ENCODE measurements at places on chromosomes 2 and 18.

DNA sequence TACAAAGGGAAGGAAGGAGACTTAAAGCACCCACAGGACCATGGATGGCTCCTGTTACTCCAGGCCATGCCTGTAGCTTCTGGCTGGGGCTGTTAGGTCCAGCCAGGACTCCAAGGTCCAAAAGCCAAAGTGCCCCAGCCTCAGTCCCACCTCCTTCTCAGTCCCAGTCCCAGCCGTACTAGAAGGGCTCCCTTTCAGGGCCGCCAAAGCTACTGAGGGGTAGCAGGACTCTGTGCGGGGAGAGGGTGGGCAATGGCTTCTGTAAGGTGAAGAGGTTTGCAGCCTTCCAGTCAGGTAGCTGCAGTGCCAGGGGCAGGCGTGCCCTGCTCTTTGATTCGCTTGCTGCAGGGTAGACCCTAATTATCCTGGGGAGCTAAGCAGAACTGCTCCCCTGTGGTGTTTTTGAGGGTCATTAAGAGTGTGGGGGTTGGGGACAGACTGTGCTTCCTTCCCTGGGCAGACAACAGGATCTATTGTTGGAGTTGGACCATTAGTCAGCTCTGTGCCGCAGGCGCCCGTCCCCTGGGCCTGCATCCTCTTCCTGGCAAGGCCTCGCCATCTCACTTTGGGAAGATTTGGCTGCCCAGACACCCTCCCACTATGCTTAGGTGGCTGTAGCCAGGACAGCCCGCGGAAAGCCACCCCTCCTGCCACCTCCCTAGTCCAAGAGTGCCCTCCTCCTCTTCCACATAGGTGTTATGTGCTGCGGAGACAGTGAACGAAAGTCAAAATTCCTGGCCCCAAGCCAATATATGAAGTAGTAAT lies 118.8 kb downstream of the ZBTB7C start:
- no peak for DNase-seq

- no peak for DNase-seq
These were observed 466.6 kb upstream of the TNP1 start for GRCh38 chr2:217326238-217327022.

DNA sequence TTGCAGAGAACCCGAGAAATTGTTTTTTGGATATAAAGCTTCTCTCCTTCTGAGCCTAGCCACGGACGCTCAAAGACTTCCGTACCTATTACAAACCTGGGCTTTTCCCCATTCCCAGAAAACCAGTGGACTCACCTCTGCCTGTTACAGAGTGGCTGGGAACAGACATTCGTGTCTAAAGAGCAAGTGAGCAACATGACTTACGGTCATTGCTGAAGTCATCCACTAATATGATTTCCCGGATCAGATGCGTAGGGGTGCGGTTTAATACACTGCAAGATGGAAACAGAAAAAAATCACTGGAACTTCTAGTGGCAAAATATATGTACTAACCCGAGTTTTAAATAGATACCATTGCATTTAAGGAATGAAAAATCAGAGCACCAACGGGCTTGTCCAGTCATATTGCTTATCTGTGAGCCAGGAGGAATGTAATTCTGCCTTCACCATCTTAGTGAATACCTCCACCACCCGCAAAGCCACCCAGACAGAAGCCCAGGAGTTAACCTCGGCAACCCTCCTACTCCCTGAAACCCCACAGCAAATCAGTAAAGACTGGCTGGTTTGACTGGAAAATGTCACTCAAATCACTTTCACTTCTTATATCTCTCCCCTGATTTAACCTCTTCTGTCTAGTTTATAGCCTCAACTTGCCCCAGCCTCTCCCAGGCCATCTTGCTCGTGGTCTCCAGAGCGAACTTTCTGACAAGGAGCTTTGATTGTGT lies 151.1 kb upstream of the CAPN13 start:
- no peak for DNase-seq

DNA sequence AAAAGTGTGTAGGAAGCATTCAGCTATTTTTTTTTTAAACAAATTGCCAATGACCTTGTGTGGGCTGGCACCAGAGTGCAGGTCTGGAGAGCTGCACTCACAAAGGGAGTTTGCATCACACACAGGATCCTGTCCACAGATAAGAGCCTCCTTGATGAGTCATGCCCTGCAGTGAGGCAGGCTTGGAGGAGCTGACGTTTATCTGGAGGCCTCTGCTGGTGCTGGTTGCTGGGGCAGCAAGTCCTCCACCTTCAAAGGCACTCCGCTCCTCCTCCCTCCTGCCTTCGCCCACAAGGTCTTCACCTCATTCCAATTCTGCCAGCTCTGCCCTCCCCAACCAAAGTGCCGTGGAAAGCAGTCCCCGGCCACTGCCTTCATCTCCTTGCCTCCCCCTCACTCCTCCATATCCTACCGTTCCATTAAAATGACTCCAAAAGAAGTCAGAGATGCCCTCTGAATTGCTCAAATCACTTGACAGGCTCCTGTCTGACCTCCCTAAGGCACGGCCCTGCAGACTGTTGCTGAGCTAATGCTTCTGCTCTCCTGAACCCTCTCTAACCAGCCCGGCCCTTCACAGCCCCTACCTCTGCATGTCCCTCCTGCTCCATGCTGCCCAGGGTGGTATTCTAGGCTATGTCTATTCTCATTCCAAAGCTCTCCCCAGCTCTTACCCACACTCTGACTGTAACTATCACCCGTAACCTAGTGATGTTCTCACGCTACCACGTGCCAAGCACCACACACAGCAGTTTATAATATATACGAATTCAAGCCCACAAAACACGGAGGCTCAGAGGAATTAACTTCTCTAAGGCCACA lies 30.9 kb downstream of the LONRF2 start:
- DNase-seq = no peak

DNA sequence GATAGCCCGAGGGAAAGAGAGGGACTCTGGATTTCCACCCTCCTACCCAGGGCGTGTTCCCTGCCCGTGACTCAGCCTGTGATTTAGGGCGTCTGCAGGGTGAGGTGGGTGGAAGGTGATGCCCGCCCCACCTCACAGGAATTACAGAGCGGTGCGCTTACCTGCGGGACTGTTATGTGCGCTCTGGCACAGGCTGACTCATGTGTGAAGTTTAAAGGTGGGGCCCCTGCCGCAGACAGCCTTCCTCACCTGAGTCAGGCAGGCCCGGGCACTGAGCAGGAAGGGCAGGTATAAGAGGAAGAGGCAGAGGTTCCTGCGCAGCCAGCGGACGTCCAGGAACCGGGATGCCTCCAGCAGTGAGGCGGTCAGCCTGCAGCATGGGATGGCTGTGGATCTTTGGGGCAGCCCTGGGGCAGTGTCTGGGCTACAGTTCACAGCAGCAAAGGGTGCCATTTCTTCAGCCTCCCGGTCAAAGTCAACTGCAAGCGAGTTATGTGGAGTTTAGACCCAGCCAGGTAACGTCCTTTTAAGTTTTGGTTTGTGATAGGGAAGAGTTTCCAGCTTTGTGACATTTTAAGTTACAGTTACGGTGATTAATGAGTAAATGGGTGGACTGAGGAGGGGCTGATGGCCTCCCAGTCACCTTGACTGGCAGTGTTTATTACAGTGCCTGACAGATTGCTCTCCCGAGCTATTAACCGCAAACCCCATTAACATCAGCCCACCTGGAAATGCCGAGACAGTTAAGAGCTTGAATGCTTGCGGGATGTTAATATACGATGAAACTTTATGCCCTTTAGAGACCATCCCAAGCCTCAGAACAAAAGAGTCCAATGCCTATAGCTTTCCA lies 141.6 kb upstream of the TTC39C start:
- peak; percentile 81 for DNase-seq

- DNase-seq = no peak
These were observed 150.1 kb downstream of the GLI2 start for GRCh38 chr2:120885749-120886148.

- DNase-seq = no peak
These were observed 466.9 kb upstream of the HNRNPA3 start for GRCh38 chr2:176745543-176746200.

Measured in NCI-H82 (cell line).